ENCODE measurements at places on chromosomes 2 and 18.

DNA sequence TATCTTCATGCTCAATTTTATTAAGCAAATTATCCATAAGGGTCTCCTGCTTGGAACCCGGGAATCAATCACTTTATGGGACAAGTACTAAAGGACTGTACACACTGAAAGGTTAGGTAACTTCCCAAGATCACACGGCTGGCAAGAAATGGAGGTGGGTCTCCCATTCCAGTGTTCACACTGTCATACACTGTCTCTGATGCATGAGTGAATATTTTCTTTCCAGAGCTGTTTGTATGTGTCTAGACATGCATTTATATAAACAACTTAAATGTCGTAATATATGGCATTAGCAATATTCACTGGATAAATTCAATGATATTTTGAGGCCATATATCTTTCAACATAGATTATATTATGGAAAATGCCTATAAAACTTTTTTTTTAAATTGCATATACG lies 223.4 kb downstream of the DYM start:
- no peak overlapping the region for H3K27ac ChIP-seq
- H3K4me1 ChIP-seq = no peaks in the 10 kb centered on the region
- no peak overlapping the region for H3K4me3 ChIP-seq
- H3K36me3 ChIP-seq = no peaks in the 10 kb centered on the region
- DNase-seq = no peak

DNA sequence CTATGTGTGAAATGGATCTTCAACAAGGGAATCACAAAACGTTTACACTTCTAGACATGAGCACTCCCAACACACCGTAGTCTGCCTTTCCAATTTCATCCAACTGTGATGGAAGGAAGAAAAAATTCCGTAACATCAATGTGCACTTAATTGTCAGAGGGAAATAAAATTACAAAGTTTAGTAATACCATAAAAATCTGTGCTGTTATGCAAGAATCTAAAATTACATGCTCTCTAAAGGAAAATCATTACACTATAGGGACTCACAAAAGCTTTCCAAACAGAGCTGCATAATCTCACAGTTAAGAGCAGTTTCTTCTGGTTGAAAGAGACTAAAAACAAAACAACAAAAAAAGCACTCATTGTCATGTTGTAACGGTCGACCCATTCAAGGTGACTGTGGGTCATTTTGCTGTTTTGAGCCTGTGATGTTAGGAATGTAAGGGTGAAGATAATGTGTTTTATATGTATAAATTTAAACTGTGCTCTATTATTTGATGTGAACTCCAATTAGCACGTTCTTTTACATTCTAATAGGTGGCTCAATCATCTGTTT lies 698.0 kb downstream of the TDRD15 start:
- no peak overlapping the region for H3K27ac ChIP-seq
- no peak overlapping the region for H3K4me3 ChIP-seq
- no peaks in the 10 kb centered on the region for H3K36me3 ChIP-seq
- H3K27me3 ChIP-seq = no peaks in the 10 kb centered on the region

DNA sequence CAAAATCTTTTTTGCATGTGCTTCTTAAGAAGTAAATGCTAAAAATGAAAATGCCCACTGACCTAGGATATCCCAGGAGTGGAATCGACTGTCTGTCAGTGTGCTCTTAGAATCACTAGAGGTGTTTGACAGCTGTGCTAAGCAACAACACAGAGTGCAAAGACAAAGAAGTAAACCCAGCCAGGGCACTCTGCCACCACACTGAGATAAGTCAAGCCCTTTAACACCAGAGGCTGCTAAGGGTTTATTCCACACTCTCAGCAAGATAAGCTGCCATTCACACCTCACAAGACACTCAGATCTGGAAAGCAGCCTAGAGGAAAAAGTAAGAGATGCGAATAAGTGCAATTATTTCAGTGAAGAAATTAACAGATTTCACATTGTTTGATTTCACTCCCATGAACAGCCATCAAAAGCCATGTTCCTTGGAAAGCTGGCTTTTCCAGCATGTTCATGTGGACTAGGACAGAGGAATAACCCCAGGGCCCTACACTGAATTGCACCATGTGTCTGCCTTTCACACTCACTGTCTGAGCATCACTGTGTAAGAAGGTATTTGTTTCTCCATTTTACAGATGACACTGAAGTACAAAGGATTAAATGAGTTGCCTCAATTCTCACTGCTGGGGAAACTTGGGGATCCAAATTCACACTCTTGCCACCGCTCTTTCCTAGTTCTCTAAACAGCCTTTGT lies 6.0 kb upstream of the BMP10 start:
- H3K27ac ChIP-seq = no peak overlapping the region
- H3K27me3 ChIP-seq = no peaks in the 10 kb centered on the region
- no peaks in the 10 kb centered on the region for H3K36me3 ChIP-seq
- DNase-seq = no peak

DNA sequence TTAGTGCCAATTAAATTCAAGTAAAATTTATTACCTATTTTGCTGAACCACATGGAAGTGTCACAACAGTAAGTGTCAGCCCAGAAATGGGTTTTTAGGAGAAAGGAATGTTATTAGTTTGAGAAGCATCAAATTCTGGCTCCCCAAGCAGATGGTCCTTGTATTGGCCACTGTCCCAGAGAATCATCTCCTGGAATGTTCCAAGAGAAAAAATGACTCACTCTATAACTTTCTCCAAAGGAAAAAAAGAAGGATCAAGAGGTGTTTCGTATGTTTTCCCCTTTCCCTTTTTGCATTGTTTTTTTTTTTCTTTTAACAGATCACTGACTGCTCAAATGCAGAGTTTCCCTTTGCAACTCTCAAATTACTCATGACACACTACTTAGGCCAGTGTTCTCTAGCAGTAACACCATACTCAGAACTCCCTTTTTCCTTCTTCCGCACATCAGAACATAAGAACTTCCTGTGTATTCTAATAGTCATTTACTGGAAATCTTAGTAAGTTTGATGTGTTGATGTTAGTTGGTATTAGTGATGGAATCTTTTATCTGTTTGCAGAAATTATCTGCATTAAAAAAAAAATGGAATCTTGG lies 390.3 kb downstream of the GPD2 start:
- DNase-seq = no peak
- no peaks in the 10 kb centered on the region for H3K27me3 ChIP-seq
- no peak overlapping the region for H3K27ac ChIP-seq
- H3K4me1 ChIP-seq = no peaks in the 10 kb centered on the region

DNA sequence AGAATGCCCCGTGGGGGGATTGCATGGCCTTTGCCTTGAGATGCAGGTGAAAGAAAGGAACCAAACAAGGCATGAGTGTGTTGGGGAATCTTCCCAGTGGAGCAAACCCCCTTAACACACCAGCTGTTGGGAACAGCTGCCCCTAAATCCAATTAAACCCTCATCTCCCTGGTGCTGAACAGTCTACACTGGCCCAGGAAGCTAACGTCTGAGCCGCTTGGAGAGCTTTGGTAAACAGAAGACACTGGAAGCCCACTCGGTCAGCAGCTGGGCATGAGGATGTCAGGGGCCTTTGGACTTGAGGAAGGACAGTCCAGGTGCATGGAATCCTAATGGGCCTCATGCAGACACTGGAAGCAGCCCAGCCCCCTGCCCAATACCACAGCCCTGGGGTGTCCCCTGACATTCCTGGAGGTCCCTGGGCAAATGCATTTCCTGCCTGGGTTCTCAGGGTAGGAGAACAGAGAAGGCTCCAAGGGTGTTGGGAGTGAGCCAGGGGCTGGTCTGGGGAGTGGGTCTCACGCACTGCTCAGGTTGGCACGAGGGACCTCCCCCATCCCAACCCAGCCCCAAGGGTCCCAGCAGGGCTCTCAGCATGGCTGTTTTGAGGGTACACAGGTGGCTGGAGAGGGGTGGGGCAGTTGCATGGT lies 37.7 kb downstream of the GBX2 start:
- H3K4me1 ChIP-seq = no peaks in the 10 kb centered on the region
- no peak overlapping the region for H3K27ac ChIP-seq
- H3K36me3 ChIP-seq = no peaks in the 10 kb centered on the region
- H3K27me3 ChIP-seq = no peaks in the 10 kb centered on the region
- DNase-seq = no peak
- H3K4me3 ChIP-seq = no peak overlapping the region

GRCh38 chr2:204255526-204255925 lies 289.7 kb upstream of the PARD3B start:
- H3K4me1 ChIP-seq = no peaks in the 10 kb centered on the region
- H3K27ac ChIP-seq = no peak overlapping the region
- no peak overlapping the region for H3K4me3 ChIP-seq

- H3K27ac ChIP-seq = no peak overlapping the region
- H3K36me3 ChIP-seq = no peaks in the 10 kb centered on the region
- H3K4me1 ChIP-seq = no peaks in the 10 kb centered on the region
- no peak for DNase-seq
These were observed 78.6 kb downstream of the ASB1 start for GRCh38 chr2:238505119-238505891.

DNA sequence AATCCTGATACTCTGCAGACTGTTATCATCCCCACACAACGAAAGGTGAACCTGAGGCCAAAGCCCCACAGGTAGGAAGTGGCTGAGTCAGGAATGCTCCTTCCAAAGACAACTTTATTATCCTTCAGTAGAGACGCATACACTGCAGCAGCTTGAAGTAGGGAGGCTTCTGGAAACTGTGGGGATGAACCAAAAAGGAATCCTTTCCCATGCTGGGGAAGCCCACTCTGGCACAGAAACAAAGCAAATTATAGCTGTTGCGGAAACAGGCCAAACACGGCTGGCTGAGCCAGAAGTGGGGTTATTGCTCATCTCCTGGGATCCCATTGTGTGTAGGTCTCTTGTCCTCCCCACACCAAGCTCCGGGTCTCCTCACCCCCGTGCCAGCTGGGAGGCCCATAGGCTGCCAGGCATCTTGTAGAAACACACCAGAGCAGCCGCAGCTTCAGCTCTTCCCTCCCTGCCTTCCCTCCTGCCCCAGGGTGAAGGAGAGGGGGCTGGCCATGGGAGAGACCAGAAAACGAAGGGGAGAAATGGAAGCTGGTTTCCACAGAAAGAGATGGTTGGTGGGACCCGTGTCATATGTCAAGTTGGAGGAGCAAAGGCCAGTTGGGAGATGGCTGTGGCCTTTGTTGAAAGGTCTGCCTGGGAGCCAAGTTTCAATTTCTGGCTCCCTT lies 176.9 kb upstream of the NABP1 start:
- no peaks in the 10 kb centered on the region for H3K27me3 ChIP-seq
- DNase-seq = no peak
- H3K4me1 ChIP-seq = no peaks in the 10 kb centered on the region
- peak overlapping the region; percentile 32 for H3K27ac ChIP-seq

GRCh38 chr2:57080035-57080434 lies 896.2 kb downstream of the CCDC85A start:
- H3K27me3 ChIP-seq = no peaks in the 10 kb centered on the region
- no peaks in the 10 kb centered on the region for H3K4me1 ChIP-seq
- no peaks in the 10 kb centered on the region for H3K36me3 ChIP-seq

DNA sequence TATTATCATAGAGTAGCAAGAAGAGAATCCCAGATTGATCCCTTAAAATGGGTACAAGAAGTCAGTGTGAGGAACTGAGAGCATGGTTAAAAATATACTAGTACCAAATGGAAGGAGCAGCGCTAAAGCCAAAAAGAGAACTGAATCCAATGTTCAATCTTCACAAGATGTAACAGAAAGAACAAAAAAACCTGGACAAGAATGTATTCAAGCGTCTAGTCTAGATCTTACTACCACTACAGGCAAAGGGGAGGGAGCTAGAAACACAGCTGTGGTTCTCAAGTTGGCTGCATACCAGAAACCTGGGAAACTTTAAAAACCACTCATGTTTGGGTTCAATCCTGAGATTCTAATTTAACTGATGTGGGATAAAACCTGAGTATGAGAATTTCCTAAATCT lies 57.5 kb downstream of the PIAS2 start:
- H3K27me3 ChIP-seq = no peaks in the 10 kb centered on the region
- no peaks in the 10 kb centered on the region for H3K4me1 ChIP-seq
- no peak overlapping the region for H3K27ac ChIP-seq

DNA sequence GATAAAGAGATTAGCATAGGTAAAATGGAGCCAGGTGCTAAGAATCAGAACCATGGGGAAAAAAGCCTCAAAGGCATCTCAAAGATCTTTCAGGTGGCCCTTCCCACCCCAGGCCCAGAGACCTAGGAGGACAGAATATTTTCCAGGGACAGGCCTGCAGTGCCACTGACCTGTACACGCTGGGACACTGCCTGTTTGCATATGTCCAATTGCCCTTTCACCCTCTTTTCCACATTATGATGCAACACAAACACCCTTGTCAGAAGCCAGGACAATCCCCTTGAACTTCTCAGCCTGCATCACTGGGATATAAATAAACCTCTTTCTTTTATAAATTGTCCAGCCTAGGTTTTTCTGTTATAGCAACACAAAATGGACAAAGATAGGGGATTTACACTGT lies 419.1 kb downstream of the TRIB2 start:
- no peaks in the 10 kb centered on the region for H3K27me3 ChIP-seq
- no peak overlapping the region for H3K27ac ChIP-seq

DNA sequence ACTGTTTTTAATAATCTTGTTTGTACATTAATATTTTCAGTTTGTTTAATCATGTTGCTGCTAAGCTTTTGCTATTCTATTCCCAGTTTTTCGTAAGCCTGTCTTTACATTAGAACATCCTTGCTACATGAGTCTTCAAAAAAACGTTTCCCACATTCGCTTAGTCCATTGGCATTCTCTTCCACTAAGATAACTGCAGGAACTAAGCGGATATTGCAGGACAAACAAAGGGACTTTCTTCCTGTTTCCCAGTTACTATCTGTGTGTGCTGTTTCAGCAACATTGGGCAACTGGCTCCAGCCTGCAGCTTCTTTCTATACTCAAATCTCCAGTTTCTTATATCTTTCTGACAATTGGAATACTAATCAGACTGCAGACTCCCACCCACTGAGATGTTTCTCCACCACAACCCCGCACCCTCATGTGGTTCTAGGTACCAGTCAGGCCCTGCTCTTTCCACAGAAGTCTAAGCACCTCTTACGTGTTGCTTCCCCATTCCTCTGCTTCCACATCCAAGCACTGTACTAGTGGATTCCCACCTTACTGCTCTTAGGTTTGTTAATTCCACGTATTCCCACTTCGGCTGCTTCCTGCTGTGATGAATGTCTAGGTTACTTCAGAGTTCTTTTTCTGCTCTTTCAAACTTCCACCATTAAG lies 420.3 kb downstream of the LRRTM4 start:
- no peaks in the 10 kb centered on the region for H3K27me3 ChIP-seq
- DNase-seq = no peak
- no peaks in the 10 kb centered on the region for H3K4me1 ChIP-seq
- H3K36me3 ChIP-seq = no peaks in the 10 kb centered on the region
- H3K27ac ChIP-seq = no peak overlapping the region
- H3K4me3 ChIP-seq = no peak overlapping the region

- DNase-seq = no peak
- H3K4me3 ChIP-seq = no peak overlapping the region
- no peak overlapping the region for H3K27ac ChIP-seq
- no peaks in the 10 kb centered on the region for H3K36me3 ChIP-seq
- H3K27me3 ChIP-seq = no peaks in the 10 kb centered on the region
- no peaks in the 10 kb centered on the region for H3K4me1 ChIP-seq
These were observed 29.0 kb downstream of the PDE6D start for GRCh38 chr2:231752061-231752460.
